DMS79 treated with DMSO at 0.1 percent for 48 hours (cell line): ENCODE measurements at places on chromosomes 11 and 22.

GRCh38 chr11:63698976-63699733, 17.9 kb downstream of the RTN3 start:
- peak; percentile 17 for DNase-seq

- DNase-seq, result no peak
Measured at GRCh38 chr11:64238999-64239398, 1.9 kb upstream of the FKBP2 start.

GRCh38 chr22:45149671-45150070, 14.1 kb upstream of the NUP50 start:
- DNase-seq, result no peak

DNA sequence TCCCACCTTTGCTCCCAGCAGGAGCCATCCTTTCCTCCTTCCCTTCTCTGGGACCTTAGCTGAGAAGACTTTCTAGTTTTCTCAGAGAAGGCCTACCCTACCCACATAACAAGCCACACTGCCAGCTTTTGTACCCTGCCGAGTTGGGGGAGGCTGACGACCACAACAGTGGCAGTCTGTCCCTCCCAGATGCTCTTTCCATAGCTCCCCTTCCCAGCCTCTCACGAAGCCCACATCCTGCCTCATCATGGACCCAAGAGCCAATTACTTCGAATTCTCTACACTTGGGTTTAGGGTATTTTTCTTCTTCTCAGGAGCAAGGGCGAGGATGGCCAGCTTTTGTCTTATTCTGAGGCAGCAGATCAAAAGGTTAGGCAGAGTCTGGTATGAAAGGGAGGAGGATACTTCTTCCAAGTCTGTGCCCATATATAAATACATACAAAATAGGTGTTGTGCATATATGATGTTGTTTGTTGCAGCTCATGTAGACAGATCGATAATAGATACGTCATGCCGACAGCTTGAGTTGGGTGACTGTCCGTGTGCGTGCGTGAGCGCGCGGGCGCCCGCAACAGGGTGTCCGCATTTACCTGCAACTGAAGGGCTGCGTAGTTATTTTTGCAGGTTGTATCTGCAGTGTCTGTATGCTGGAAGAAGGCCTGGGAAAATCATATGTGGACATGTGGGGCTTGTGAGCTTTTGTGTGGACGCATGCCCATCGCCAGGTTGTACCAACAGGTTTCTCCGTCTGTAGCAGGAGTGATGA, 846 bp upstream of the NRGN start:
- DNase-seq, result no peak

DNA sequence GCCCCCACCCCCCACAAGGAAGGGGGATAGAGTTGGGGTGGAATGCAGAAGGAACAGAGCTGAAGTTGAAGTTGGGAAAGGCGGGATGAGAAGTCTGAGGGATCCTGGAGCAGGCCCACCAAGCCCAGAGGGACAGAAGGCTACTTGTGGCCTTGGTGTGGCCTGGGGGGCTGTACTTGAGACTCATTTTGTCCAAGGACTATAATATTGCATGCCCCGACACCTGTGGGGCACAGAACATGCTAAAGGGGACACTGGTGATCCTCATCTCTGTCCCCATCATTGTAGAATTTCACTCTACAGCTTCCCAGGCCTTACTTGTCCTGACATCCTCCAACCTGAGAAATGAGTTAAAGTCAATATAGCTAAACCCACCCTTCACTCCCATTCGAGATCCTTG, 1.3 kb downstream of the ESAM start:
- DNase-seq, result no peak

DNA sequence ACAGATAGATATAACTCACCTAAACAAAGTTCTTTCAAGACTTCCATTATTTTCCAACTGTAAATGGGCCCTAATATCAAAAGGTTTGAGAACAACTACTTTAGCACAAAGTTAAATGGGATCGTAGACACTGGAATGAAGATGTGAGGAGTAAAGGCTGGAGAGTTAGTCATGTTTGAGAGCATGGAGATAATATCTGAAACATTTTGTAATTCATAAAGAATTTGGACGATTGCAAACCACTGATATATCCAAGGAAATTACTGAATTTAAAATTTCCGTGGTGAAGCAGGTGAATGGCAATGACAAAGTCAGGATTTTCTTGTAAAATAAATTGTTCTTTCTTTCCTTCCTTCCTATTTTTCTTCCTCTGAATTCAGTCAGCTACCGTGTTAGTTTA, 564.9 kb downstream of the CNTN5 start:
- DNase-seq, result no peak

DNA sequence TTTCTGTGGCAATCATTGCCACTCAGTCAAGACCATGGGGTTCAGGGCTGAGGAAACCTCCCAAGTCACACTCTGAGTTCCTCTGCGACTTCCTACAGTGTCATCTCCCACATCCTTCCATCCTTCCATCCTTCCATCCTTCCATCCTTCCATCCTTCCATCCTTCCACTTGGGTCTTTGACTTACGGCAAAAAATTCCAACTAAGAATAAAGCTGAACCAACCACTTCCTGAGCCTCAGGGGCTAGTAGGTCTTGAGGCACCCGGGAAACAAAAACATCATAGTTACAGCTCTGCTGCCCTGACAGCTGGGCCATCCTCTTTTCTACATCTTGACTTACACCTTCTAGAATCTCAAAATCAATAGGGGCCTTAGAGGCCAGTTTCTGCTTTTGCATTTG, 32.1 kb downstream of the EHF start:
- no peak for DNase-seq

GRCh38 chr22:17579535-17579981, 16.3 kb downstream of the SLC25A18 start:
- DNase-seq, result no peak

DNA sequence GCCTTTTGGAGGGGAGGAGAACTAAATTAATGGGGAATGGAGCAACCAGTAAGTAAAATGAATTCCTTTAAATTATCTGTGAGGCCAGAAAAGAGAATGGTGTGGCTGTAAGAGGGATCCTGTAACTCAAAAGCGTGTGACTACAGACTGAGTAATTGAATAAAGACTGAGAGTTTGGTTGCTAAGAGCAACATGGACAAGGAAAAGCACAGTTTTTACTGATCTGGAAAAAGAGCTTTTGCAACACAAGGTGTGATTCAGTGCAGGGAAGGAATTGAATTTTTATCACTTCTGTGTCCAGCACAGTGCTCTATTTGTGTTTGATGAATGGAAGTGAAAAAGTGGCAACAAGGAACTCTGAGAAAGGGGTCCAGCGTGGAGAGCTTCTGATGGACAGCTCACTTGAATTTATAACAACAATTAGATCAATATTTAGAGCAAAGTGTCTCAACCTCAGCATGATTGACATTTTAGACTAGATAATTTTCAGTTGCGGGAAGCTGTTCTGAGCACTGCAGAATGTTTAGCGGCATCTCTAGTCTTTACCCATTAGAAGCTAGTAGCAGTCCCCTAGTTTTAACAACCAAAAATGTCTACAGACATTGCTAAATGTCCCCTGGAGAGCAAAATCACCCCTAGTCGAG, 202.8 kb upstream of the BDNF start:
- no peak for DNase-seq

DNA sequence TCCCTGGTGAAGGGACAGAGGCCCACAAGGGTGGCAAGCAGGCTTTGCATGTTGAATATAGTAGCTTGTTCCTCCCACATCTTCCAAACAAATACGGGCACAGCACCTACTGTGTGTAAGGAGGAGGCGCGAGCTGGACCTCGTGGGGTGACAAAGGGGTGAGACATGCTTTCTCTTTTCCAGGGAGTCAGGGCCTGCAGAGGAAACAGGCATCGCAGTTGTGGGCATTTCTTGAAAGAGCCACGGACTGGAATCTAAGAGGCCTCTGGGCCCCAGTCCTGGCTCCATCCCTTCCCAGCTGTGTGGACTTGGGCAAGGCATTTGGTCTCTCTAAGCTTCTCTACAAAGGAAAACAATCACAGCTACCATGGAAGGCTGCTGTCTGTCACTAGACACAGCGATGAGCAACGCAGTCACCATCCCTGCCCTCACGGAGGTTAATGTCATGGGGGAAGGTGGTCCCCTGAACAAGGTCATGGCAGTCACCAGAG, 13.0 kb upstream of the CDC42EP1 start:
- DNase-seq, result no peak

GRCh38 chr11:112610494-112610893, 349.8 kb upstream of the PLET1 start:
- no peak for DNase-seq

- DNase-seq, result no peak
Measured at GRCh38 chr22:34416022-34416860, 496.0 kb upstream of the LARGE1 start.

DNA sequence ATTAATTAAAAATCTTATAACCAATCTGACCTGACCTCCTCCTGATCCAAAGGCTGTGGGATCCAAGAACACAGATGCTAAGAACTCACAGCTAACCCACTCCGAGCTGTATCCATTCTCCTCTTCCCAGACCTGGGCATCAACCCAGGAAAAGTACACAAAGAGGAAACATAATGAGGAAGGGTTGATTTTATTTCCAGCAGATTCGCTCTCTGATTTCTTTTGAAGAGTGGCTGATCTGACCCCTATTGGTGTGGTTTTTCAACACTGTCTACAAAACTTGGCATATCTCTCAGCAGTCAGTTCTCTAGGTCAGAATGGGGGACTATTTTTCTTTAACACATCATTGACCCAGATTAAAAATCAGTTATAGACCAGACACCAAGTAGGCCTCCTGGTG, 201.9 kb upstream of the UBASH3B start:
- no peak for DNase-seq

DNA sequence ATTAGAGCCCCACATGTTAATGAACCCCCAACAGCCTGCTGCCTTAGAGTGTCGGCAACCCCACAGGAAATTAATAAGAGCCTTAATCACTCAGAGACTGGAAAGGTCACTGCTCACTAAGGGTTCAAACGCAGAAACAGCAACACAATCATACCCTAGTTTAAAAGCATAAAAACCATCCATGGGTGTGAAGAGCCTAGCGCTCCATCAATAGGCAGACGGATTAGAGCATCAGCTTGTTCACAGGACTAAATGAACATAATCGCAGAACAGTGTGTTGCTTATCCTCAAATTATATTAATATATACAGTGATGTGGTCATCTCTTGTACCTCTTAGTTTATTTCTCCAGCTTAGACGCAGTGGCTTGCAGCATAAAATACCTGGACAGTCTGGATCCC, 720.7 kb downstream of the OPCML start:
- DNase-seq, result no peak

DNA sequence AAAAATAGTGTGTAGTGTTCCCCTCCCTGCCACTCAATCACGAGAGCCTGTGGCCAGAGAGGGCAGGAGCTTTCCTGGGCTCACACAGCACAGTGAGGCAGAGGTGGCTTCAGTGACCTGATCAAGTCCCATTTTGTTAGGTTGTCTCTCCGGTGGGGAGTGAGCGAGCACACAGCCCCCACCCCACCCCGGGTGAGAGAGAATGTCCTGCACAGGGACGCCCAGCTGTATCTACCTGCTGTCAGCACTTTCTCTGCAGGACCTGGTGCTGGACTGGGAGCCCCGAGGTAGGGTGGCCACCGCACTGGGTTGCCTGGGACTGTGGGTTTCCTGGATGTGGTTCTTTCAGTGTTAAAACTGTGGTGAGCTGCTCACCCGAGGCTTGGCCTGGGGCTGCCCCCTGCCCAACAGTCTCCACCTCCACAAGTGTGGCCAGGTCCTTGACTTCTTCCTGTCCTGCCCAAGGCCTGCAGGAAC, 6.1 kb downstream of the CAPN5 start:
- DNase-seq, result no peak

DNA sequence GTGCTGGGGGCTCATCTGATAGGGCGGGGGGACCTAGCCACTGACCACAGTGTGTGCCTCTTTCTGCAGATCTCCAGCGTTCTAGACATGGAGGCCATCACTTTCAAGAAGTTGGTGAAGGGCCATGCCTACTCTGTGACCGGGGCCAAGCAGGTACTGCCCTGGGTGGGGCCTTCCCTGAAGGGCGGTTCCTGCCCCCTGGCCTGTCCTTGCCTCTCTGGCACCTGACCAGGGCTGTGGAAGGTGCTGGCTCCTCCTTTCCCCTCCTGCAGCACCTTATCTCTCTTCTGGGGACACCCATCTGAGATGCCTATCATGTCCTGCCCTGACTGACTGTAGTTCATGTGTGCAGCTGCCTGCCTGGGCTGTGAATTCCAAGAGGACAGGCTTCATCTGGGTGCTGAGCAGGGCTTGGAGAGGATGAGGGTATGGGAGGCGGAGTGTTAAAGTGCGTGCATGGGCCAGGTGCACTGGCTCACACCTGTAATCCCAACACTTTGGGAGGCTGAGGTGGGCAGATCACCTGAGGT, 5.5 kb downstream of the CAPN1 start:
- DNase-seq, result no peak

DNA sequence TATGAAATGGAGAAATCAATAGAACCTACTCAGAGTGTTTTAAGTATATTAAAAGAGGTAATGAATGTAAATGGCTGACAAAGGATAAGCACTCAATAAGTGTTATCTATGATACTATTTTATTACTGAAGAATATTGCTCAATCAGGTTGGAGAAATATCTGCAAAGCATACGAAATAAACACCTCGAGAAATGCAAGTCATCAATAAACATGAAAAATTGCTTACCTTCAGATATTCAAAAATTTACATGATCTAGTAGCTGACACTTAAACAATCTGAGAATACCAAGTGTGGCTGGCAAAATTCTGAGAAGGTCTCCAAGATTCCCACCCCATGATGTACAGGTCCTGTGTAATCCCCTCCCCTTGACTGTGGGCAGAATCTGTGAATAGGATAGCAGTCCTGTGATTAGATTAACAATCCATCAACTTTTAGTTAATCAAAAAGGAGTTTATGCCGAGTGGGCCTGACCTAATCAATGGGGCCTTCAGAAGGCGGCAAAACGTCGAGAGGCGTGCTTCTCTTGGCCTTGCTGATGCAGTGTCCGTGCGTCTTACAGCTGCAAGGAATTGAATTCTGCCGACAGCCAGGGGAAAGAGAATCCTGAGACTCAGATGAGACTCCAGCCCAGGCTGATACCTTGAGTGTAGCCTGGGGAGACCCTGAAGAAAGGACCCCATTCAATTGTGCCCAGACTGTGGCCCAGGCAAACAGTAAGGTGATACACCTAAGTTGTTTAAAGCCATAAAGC, 49.1 kb downstream of the SPATA19 start:
- DNase-seq, result no peak

DNA sequence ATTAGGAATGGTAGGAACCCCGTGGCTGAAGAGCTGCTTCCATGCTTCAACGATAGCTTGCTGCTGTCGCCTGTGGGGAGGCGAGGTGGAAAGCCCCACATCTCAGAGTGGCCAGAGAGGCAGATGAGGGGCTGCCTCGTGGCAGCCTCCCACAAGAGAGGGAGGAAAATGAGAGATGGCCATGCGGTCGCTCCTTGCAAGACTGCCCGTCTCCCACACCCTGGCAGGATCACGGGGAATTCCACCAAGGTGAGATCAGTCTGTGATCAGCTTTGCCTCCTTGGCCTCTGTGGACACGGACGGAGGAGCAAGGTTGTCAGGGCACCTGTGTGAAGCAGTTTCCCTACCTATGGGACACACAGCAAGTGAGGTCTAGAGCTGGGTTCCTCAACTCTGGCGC, 3.0 kb downstream of the CRYBA4 start:
- no peak for DNase-seq

- DNase-seq, result no peak
Measured at GRCh38 chr11:9038541-9038940, 34.7 kb upstream of the NRIP3 start.

GRCh38 chr11:128733440-128734102, 39.7 kb downstream of the FLI1 start:
- DNase-seq, result no peak
